IMR-90 (cell line): ENCODE measurements at places on chromosomes 2 and 18. TPM values are rescaled to one million over a fixed set of nuclear protein-coding genes. Genes with fewer than 3 reads are reported as not detected.
A peak's percentile ranks its signal among the peaks of the same experiment; 100 is the strongest.

DQX1 gene
- not detected in 2 replicates for total RNA-seq

- no peak for DNase-seq
Measured at GRCh38 chr2:109432421-109432820, 181.3 kb downstream of the SEPTIN10 start.

DNA sequence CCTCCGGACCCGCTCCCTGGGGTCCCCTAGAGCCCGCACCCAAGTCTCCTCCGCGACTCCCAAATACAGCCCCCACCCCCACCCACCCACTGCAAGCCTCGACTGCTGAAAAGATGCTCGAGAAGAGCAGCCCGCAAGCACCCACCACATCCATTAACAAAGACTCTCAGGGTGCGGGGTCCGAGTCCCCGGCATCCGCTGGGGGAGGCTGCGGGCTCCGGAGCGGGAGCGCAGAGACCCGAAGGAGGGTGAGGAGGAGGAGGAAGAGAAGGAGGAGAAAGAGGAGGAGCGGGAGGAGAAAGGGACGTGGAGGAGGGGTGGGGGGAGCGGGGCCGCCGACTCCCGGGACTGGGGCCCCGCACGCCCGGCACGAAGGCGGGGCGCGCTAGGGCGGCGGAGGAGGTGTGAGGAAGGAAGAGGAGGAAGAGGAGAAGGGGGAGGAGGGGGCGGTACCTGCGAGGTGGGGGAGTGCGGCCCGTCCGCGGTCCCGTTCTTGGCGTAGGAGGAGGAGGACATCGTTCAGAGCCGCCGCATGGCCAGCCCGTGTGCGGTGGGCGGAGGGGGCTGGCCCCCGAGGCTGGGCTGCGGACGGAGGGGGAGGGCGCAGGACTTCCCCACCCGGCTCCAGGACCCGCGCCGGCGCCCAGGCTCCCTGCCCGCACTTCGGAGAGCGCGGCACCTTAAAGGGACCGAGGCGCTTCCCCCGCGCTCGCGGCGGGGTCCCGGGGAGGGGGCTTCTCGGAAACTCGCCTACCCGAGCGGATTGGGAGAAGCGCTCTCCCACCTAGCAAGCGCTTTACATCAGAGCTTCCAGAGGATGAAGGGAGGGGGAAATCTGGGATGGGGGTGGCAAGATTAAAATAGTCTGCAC is at the start of gene CACNB4:
Gene CACNB4, minus strand, starts transcription at position 549 of the 871 bp plus-strand sequence.
- no peak for DNase-seq

DNA sequence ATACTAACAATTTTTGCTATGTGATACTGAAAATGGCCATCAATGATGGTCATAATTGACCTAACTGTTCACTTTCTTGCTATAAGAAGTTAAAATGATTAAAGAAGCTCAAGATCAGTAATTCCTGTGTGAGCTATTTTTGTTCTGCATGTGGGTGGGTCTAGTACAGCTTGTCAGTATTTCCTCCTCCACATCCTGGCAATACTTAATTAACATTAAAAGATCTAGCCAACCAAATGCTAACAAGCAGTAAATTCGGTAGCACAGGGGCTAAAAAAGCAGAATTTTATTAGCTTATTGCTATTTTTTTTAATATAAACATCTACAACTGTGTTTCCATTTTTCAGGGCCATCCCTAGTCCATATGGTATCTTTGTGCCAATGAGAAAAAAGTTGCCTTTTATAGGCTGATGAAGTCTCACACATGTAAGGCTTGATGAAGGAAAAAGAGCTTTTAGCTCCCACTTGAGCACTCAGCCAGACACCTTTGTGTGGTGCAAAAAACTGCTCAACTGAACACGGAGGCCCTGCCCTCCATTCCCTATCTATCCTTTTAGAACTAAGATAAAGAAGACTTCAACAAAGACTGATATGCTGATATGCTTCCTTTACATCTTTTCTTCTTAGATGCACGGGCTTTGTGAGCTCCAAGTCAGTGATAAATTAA is 4.9 kb upstream of the PNO1 start:
- no peak for DNase-seq

KHK gene
- total RNA-seq, result 0.56 and 0.72 TPM in 2 replicates

DNA sequence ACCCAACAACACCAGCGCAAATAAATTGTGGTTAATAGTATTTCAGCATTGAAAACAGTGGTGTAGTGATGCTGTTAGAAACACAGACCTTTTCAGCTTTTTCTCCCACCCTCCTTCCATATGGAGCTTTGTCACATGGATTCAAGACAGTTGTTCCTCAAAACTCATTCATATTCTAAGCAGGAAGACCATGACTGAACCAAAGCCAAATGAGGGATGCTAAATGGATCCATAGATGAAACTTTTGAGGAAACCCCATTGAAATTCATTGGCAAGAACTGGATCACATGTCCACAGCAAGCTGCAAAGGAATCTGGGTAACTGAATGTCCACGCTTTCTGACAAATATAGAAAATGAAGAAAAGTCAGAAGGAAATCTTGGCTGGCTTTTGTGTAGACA is 615.1 kb upstream of the NETO1 start:
- no peak for DNase-seq

DNA sequence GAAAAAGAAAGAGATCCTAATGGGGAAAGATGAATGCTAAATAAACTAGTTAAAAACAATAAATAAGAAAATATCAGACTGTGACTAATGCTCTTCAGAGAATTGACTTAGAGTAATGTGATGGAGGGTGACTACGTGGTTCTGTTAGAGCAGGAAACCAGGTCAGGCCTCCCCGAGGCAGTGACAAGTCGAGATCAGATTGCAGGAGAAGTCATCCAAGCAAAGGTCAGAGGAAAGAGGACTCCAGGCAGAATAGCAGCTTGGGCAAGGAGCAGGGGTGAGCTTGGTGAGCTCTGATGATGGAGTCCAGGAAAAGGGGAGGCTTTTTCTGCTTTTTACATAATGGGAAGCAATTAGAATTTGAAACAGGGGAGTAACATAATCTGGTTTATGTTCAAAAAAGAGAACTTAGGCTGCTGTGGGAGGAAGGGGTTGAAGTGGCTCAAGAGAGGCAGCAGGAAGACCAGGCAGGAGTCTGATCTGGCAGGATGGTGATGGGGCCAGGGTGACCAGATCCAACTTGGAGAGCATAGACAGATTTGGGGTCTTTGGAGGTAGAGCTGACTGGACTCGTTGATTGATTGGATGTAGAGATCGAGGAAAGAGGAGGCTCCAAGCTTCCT is 27.3 kb upstream of the ITGB6 start:
- DNase-seq, result peak; percentile 75

EDAR gene
- total RNA-seq, result not detected in 2 replicates

DNA sequence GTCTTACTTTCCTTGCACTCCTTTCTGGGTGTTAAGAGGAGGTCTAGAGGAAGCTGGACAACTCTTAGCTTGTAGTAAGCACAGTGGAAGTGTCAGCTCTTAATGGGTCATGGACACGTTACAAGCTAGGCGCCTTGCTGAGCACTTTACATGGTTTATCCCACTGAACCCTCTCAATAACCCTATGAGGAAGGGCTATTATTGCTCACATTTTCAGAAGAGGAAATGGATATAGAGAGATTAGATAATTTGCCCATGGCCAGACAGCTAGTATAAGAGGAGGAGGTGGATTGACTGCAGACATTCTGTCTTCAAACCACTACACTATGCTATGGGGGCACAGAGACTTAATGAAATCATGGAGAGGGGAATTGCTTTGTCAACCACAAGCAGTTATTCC is 8.3 kb upstream of the IL1RN start:
- no peak for DNase-seq

SLC5A7 gene
- not detected in 2 replicates for total RNA-seq

GRCh38 chr2:9168821-9169221 is 37.8 kb upstream of the ASAP2 start:
- no peak for DNase-seq

DNA sequence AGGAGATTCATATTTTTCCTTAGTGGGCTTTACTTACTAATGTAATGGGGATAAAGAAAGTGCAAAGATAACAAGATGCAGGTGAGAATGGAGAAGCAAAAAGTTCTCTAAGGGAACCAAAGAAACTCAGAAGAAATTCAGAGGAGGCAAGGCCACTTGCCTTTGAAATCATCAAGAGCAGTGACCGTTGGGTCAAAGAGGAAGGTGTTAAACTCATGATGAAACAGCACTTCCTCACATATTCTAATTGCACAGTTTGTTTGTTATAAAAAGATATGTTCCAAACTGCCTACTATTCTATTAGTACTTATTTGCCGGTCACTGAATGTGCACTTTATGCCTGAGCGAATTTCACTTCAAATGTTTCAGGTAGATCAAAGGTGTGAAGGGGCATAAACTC is 975.1 kb downstream of the BCL11A start:
- no peak for DNase-seq

DNA sequence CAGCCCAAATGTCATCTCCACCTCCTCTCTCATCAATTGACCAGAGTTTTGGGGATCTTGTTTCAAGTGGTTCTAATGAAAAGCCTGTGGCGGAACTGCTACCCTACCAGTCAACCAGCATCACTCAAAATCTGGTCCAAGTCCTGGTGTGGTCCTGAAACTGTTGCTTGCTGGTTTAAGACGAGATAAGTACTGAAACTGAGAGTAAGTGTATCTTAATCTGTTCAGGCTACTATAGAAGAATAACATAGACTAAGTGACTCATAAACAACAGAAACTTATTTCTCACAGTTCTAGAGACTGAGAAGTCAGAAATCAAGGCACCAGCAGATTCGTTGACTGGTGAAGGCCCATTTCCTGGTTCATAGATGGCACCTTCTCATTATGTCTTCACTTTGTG is 879 bp upstream of the GALNT5 start:
- peak; percentile 52 for DNase-seq

GRCh38 chr2:27050996-27051901 is at the start of gene AGBL5:
TSS of gene AGBL5 (plus strand) at chr2:27051668. CDS start at chr2:27052959, 1,291 bp downstream.
- peak; percentile 90 for DNase-seq

DNA sequence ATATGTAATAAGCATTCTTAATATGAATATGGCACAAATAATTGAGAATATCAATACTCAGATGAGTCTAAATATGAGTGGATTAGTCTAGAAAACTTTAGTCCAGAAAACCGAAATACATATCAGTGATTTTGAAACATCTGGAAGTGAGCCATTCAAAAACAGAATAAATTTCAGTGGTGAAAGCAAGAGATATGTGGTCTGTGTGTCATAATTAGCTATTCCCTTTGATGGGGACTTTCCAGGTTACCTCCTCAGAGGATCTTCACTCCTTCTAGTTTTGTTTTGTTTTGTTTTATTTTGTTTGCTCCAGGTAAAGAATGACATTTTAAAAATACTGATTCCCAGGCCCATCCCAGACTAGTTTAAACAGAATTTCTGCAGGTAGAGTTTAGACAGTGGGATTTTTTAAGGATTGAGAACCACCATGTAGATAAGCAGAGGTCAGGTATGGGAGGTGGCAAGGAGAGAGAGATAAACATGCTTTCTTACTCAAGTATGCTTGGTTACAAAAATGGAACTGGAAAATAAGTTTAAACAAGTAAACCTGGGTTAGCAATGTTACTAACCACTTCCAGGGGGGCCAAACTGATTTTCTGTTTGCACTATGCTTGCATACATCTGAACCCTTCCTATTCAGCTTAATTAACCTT is 70.7 kb downstream of the NABP1 start:
- peak; percentile 24 for DNase-seq

- no peak for DNase-seq
Measured at GRCh38 chr2:176135035-176135440, 5.5 kb downstream of the HOXD8 start.

RNF152 gene
- total RNA-seq, result 18.5 and 18.9 TPM in 2 replicates
